Non-pigmented ciliary epithelial cell (primary cell): ENCODE measurements at places on chromosomes 11 and 22.

DNA sequence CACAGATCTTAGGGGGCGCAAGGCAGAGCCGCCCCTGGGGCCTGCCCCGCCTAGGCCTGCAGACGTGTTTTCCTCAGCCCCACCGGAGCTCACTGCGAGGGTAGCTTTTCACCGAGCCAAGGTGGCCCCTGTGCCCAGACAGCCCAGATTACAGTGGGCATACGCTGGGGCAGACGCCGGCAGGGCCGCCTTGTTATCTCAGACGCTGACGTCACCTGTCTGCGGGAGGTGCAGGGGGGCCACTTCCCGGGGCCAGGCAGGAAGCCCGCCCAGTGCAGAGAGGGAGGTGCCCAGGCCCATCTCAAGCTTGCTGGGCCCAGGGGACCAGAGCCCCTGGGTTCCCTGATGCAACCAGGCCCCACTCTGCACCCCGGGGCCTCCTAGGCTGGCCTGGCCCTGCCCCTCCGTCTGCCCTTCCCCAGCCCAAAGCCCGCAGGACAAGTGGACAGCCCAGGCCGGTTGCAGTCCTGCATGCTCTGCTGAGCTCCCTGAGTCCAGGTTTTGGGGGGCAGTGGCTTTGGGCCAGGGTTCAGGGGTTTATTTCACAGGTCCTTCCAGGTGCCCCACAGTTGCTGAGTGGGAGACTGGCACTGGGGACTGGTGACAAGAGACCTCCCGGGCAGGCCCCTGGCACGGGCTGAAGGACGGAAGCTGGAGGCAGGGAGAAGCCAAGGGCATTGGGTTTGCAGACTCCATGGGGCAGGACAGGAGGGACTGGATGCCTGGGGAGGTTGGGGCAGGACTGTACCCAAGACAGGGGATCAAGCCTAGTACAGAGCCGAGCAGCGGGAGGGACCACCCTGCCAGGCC lies 38.6 kb downstream of the IGF2 start:
- DNase-seq: no peak

GRCh38 chr11:61416941-61417340 lies 12.8 kb downstream of the CPSF7 start:
- DNase-seq: no peak

DNA sequence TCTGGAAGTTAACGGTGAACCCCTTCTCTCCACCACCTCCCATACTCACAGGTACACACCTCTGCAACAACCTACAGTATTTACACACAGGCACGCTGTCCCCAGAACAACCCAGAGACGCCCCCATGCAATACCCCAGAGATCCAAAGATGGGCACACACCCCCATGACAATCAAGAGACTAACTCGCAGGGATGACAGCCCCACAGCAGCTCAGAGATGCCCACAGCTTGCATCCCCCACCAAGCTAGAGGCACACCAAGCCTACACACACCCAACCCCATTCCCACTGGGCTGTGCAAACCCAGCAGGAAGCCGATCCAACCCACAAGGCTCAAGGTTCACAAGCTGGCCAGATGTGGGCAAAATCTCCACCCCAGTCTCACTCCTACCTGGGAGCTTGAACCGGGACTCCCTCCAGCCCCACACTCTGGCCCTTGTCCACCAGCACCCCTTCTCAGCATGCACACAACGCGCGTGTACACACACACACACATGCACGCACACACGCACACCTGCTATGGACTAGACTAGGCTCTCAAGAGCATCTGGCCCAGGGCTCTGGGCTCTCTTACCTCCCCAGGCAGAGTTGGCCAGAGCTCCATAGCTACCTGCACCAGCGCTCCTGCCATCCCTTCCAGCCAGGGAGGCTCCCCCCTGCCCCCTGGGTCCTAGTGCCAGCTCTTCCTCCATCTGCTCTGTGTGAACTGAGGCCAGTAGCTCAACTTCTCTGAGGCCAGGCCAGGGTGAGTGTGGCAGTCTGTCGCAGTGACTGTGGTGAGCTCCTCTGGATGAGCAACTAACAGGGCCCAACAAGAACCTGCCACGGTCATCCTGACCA lies 11.5 kb downstream of the STARD10 start:
- DNase-seq: no peak

DNA sequence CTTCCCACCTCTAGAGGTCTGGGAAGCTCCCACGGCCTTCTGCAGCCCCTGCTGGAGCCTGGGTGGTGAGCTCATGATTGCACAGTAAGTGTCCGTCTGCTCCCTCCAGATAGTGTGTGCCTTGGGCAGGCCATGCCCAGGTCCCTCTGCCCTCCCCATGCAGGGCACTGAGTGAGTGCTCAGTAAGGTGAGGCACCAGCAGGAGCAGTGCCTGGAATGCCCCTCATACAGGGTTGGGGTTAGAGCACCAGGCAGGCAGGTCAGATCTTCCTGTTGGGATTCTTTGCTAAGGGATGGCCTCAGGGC lies 50.3 kb downstream of the NAT10 start:
- no peak for DNase-seq

DNA sequence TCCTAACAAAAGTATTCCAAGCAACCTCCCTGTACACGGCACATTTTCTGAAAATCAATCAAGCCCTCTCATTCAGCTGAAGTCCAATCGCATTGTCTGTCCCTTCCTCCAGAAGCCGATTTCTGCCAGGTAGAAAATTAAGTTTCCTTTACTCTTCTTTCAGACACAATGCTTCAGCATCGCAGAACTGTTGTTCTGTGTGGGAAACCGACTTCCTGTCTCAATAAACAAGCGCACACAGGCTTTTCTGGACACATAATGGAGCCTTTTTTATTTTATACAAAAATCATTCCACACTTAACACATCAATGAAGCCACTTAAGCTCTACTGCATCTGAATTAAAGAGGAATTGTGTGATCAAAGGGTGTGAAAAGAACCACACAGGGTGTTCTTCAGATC lies 75.6 kb downstream of the BLID start:
- no peak for DNase-seq

- no peak for DNase-seq
Measured at GRCh38 chr22:48546653-48547424, 1280.8 kb downstream of the BRD1 start.

- no peak for DNase-seq
Measured at GRCh38 chr11:107272561-107272960, 185.1 kb downstream of the CWF19L2 start.

GRCh38 chr11:87421422-87421821 lies 383.7 kb downstream of the TMEM135 start:
- peak; percentile 63 for DNase-seq

DNA sequence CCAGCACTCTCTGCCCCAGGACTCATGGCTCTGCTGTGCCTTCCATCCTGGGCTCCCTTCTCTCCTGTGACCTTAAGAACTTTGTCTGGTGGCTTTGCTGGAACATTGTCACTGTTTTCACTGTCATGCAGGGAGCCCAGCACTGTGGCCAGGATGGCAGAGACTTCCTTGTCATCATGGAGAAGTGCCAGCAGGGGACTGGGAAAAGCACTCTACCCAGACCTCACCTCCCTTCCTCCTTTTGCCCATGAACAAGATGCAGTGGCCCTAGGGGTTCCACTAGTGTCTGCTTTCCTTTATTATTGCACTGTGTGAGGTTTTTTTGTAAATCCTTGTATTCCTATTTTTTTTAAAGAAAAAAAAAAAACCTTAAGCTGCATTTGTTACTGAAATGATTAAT lies 2.9 kb upstream of the TTC36 start:
- no peak for DNase-seq

GRCh38 chr22:39953101-39953500 lies 7.1 kb upstream of the TMA7B start:
- DNase-seq: no peak

DNA sequence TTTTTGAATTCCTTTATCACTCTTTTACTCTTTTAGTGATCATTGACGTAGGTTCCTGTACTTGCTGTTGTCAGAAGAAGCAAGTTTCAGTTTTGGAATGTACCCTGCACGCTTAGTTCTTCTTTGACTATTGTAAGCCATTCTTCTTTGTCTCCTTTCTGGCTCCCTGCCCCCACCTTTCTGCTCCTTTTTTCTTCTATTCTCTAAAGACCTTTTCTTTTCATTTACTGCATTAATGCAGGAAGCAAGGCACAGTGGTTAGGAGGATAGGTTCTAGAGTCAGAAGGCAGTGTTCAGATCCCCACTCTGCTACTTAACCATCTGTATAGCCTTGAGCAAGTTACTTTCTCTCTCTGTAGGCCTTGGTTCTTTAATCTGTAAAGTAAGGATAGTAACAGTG lies 33.7 kb upstream of the RAG2 start:
- DNase-seq: no peak

DNA sequence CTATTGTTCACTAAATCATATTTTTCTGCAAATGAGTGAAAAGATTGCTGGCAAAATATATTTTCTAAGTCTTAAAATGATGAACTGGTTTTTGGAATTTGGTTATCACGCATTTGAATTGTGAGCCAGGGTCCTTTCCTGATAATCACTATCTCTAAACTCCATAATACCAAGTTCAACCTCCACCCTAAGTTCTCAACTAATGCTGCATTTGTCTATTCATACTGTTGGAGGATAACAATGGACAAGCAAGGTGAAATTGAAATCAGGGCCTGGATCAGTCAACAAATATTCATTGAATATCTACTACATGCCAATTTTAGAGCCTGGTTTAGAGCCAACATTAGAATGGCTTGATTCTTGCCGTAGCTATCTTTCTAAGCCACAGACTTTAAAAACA lies 4.7 kb upstream of the PCF11 start:
- DNase-seq: no peak

- no peak for DNase-seq
Measured at GRCh38 chr11:68825571-68825970, 16.1 kb downstream of the CPT1A start.

- no peak for DNase-seq
Measured at GRCh38 chr11:19253153-19253745, 12.5 kb upstream of the E2F8 start.

DNA sequence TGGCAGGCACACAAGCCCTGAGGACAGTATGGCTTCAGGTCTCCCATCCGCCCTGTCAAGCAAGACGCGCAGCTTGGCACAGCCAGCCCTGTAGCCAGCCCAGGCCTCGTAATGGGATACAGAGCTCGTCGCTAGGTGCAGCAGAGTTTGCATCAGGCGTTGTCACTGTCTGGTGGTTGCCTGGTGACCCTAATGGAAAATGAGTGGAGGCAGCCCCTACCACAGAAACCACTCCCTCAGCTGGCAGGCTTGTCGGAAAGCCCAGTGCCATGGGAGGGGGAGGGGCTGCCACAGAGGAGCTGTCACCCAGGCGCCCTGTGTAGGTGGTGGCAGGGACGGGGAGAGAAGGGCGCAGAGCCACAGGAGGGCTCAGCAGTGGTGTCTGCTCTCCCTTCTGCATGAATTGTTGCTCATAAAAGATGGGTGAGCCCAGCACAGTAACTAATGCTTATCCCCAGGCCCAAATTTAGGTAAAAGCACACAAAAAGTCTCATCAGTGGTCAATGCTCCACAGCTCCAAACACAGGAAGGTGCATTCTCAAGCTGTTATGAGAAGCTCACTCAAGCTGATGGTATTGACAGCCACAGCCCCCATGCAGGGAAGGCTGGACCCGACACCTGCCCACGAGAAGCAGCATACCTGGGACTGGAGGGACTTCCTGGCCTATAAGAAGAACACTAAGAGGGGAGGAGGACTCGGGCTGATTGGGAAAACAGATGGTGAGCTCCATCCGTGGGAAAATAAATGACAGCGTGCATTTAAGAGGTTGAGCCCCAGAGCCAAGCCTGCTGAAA lies 164.6 kb downstream of the ETS1 start:
- no peak for DNase-seq

DNA sequence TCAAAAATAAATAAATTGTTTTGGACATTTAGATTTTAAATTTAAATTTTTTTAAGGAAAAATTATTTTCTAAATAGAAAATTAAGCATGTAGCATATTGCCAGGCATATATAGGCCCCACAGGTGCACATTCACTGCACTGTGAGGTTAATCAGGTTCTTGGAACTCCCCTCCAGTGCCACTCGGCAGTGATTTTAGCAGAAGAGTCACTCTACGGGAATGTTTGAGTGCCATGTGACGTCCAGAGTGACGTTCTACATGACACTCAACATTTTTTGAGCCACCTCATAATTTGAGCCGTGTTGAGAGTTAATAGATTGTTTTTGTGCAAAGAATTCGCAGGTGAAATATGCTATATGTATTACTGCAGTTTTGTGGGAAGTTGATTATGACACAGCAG lies 77.4 kb downstream of the SWAP70 start:
- DNase-seq: no peak

GRCh38 chr11:59142530-59143507 lies at the start of gene FAM111A:
TSS of gene FAM111A (plus strand) at chr11:59142856. CDS start at chr11:59148873, 6,017 bp downstream.
- peak; percentile 54 for DNase-seq

- no peak for DNase-seq
Measured at GRCh38 chr22:29393019-29393608, 4.7 kb upstream of the AP1B1 start.

DNA sequence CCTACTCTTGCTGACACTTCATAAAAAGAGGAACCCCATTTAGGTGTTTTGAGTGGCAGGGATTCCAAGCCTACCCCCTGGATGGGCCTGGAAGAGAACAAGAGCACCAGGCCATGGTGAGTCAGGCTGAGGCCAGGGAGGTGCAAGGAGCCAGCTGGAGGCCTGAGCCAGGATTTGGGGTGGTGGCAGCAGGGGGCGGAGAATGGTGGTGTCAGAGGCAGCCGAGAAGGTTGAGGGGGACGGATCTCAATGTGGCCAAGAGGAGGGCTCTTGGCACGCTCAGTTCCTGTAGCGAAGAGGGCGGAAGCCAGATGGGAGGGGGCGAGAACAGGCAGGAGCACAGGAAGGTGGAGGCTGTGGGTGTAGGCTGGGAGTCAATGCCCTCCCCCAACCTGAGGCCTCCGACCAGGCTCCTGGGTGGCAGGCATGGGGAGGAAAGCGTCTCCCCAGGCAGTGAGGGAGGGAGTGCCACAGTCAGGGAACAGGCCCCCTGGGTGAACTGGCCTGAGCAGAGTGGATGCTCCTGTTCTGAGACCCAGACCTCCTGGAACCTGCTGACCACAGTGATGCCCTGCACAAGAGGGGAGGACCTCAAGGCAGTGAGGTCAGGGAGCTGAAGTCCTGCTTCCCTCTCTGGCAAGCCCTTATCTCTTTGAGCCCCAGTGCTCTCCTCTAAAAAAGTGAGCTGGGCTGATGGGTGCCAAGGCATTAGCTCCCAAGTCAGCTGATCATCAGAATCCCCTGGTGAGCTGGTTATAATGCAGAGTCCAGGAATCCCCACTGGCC lies 13.9 kb downstream of the RTN4RL2 start:
- DNase-seq: no peak

DNA sequence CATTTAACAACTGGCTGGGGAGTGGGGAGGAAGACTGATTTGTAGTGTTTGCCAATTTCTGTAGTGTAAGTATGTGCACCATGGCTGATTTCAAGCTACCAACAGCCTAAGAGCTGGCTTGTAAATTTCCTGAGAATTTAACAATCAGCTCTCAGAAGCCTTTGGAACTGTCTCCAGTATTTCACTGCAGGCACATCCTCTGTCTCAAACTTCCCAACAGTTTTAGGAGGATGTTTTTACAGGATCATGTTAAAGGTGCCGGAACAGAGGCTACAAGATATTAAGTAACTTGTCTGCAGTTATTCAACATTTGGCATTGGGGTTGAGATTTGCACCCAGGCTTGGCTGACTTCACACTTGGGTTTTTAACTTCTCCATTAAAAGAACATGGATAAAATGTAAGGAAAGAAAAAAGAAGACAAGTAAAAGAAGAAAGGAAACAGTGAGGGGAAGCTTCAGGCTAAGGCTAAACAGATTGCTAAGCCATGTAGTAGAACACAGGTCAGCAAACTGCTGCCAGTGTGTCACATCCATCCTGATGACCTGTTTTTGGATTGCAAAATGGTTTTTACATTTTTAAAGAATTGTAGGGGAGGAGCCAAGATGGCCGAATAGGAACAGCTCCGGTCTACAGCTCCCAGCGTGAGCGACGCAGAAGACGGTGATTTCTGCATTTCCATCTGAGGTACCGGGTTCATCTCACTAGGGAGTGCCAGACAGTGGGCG lies 204.8 kb upstream of the SESN3 start:
- DNase-seq: no peak

- no peak for DNase-seq
Measured at GRCh38 chr11:129453293-129453721, 77.7 kb downstream of the BARX2 start.
